ENCODE measurements at places on chromosomes 3 and 15.

DNA sequence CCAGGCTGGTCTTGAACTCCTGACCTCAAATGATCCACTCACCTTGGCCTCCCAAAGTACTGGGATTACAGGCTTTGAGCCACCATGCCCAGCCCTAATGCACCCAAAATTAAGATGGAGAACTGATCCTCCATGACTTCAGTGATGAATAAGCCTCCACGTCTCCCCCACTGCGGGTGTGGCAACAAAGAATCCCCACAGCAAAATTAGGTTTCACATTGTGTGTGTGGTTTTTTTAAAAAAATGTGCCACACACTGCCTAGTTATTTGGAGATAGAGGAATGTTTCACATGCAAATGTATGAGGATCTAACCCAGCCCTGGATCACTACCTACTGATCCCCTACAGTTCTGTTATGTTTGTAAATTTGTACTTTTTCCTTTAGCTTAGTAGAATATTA lies 17.3 kb downstream of the HDAC11 start:
- no peak for DNase-seq

DNA sequence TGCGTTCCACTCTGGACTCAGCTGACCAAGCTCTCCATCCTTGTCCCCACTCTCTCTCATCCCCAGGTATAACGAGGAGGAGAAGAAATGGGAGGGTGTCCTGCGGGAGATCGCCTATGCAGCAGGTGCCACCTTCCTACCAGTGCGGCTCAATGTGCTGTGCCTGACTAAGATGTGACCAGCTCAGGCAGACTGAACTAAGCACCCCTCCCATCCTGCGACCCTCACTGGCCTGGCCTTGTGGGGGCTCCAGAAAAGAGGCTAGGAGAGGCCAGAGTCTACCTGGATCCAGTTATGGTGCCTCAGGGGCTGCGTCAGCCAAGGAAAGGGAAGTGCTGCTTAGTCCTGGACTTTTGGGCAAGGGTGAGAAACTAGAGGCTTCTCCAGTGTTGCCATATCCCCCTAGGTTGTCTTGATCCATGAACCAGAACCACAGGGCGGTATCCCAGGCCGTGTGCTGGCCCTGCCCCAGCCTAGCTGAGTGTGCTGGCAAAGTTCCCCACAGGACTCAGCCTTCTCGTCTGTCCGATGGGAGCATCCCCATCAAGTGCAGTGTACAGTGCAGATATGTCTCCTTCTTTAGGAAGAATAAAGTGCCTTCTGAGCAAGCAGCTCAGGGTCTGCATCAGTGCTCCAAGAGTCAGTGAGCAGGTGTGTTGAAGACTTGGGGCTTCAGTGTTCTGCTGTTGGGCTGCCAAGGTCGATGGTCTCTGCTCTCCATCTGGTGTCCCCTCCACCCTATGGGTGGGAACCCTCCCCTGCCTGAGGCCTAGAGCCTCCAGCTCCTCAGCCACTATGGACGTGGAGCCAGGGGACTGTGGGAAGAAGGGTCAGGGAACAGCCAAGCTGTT lies 6.7 kb downstream of the KLHL40 start:
- no peak for DNase-seq

DNA sequence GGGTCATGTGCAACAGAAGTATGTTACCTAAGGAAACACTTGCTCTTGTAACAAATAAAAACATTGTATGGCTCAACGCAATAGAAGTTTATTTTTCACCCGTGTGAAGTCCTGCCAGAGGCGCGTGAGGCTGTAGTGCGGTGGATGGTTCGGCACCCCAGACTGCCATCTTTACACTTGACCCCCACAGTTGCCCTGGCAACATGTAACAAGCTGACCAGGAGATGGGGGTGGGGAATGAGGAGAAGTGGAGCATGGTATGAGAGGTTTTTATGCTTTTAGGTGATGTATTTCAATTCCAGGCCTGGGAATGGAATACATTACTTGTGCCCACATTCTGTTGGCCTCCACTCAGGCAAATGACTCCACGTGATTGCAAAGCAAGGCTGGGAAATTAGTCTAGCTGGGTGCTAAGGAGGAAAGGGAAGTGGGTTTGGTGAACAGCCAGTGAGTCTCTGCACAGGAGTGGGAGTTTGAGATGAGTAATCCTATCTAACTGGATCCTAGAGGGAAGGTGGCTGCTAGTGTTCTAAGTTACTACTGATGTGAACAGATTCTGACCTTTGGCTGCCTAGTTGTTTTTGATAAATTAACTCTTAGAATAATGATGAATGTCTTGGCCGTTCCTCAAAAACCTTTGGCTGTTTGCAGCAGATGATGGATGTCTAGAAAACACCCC lies 33.8 kb upstream of the GREM1 start:
- no peak for DNase-seq

DNA sequence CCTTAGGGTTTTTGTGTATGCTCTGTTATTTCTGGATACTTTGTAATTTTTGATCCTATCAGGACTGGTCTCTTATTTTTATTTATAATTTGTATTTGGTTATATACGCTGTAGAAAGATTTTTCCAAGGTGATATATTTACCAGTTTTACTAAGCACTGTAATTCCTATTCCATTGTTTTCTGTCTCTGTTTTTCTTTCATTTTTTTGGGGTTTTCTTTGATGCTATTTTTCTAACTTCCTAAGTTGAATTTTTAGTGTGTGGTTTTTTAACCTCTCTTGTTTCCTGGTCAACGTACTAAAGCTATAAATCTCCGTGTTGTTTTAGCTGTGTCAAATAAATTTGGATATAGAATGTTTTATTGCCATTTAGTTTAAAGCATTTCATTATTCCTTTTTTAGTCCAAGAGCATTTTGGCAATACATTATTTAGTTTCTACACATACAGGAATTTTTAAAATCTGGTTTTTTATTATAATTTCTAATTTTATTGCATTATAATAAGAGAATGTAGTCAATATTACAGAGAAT lies 128.1 kb upstream of the THRB start:
- DNase-seq: no peak

- DNase-seq: no peak
These were observed 30.8 kb downstream of the MDFIC2 start for GRCh38 chr3:70281663-70282062.

DNA sequence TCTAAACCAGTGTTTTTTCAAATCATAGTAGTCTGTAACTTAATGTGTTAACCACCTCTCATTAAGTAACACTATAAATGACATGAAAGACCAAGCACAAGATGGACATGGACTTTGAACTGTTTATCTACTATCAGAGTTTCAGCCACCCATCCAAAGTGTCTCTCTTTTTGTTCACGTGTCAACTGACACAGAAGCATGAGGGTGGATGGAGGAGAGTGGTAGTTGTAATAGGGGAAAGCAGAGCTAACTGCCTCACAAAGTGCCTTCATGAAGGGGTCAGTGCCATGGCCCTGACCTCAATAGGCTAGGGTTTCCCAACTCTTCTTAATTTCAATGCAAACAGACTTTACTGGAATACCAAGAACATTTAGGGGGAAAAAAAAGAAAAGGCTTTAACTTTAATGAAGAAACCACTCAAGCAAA lies 32.1 kb upstream of the TRPM7 start:
- no peak for DNase-seq

DNA sequence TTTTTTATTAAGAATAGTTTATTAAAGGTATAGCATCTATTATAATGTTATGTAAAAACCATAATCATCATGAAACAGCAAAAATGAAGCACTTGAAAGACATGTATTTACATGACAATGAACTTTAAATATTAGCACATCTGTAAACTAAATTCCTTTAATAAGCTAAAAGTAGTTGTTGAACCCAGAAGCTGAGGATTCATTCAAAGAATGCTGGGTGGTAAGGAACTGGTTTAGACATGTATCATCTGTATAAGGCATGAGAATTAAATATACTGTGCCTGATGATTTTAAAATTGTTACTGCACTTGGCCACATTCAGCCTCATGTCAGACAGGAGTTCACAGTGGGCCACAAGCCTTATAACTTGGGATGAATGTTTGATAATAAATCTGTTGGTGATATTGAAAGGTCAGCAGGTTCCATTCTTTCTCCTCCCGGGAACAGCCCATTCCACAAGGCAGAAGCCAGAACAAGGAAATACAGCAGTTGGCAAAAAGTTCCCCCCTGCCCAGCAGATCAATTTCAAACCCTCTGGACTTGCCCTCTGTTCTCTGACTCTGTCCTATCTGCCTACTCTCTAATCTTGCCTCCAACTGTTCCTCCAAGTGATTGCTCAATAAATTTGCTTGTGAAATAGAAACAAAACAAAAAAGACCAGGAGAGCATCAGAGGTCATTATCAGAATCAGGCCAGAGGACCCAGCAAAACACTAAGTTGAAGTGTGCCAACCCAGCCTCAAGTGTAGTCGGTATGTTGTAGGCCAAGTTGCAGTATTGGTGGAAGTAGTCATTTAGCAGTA lies 49.8 kb upstream of the TEX264 start:
- DNase-seq: no peak

GRCh38 chr3:66029014-66029413 lies 9.7 kb downstream of the MAGI1 start:
- no peak for DNase-seq

DNA sequence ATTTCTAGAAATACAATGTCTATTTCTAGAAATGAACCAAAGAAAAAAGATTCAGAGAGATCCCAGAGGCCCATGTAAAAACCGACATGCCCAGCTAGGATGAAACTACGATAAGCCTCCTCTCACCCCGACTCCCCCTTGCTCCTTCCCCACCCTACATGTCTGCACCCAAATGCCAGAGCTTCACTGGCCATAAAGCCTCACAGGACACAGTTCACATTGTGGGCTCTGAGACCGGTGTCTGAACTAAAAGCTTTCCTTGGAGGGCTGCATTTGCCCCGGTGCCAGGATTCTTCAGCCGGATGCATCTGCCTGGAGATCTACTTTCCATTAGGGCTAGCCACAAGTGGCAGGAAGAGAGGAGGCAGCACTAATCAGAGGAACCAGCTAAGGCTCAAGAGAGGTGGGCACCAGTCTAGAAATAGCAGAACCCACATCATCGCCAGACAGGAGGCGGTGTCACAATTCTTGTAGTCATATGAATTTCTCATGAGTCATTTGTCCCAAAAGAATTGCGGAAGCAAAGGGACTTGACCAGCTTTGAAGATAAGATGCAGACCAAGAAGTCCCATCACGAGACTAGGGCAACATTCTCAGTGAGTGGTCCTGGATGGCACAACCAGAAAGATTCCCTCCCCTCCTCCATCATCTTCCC lies 353.6 kb downstream of the NTRK3 start:
- DNase-seq: no peak

DNA sequence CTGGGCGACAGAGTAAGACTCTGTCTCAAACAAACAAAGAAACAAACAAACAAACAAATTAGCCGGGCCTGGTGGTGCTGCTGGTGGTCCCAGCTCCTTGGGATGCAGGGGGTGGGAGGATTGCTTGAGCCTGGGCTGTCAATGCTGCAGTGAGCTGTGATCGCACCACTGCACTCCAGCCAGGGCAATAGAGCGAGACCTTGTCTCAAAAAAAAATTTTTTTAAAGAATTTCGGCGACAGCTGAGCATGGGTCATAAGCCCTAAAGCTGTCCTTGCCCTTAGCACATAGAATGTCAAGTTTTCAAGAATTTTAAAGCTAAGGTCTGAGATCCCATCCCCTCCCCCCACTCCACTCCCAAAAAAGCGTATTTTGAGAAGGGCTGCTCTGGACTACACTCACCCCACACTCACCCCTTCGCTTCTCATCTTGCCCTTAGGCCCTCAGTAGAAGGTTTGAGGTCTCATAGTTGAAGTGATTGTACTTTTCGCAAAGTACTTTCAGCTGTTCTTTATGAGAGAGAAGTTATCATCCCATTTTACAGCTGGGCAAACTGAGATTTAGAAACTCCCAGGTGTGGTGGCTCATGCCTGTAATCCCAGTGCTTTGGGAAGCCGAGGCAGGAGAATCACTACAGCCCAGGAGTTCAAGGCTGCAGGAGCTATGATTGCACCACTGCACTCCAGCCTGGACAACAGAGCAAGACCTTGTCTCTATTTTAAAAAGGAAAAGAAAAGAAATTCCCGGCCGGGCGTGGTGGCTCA lies 34.3 kb upstream of the FLNB start:
- DNase-seq: no peak

DNA sequence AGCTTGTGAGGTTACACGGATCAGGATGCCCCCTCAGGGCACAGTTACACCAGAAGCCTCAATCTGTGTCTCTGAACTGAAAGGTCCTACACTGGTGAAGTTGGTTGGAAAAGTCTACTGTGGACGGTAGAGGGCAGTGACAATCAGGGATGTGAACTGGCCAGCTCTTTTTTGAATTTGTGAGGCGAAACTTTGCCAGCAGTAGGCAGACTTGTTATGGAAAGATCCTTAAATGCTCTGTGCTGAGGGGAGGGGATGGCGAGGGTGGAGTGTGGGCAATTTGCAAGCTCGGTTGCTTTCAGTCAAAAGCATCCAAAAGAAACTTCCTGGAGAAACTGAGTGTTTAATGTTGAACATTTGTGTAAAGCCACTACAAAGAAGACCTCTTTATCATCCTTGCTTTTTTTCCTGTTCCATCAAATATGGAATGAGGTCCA lies 127.4 kb upstream of the ABHD17C start:
- DNase-seq: peak; percentile 30

GRCh38 chr15:39181056-39181747 lies 399.7 kb upstream of the THBS1 start:
- DNase-seq: no peak

GRCh38 chr3:184785890-184786279 lies 26.1 kb upstream of the VPS8 start:
- DNase-seq: no peak

GRCh38 chr3:107621465-107621864 lies 98.7 kb downstream of the BBX start:
- DNase-seq: no peak

DNA sequence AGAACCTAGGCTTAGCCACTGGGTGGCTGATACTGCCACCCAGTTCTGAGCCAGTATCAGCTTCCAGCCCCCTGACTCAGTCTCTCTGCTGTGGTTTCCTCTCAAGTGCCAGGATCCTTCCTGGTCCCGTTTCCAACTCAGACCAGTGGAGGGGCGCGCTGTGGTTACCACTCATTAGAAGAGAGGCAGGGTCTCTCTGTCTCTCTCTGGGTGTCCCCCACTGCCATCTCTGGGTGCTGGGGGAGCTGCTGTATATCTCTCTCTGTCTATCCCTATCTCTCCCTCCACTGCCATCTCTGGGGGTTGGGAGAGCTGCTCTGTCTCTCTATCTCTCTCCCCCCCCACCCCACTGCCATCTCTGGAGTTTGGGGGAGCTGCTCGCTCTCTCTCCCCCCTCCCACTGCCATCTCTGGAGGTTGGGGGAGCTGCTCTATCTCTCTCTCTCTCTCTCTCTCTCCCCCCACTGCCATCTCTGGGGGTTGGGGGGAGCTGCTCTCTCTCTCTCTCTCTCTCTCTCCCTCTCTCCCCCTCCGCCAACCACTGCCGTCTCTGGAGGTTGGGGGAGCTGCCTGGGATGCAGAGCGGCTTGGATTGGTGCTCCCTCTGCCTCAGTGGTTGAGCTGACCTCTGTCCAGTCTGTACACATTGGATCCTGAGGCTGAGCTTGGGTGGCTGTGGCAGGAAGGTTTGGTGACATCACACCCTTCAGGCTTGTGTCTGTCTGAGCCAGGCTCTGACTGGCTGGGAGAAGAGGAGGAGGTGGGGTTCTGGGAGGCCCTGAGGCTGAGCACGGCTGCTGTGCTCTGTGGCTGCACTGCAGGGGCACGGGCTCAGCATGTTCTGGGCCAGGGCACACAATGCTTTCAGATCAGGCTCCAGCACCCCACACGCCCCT lies 98.9 kb downstream of the APBA2 start:
- DNase-seq: no peak

GRCh38 chr15:85625856-85626255 lies 168.9 kb downstream of the KLHL25 start:
- DNase-seq: peak; percentile 28
